ENCODE measurements at places on chromosomes 7 and 10.

DNA sequence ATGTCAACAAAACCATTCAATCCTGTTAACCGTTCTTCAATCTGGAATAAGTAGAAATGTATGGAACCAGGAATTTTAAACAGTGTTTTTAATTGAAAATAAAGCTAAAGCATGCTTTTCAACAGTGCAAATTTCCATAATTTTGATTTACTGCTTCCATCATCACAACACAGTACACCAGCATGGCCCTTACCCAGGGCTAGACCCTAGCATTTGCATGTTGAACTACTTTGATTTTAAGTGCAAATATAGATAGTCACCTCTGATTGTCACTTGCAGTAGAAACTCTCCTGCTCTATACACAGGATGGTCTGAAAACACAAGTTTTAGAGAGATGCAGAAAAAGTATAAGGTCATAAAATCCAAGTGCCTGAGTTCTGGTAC is 12.1 kb downstream of the SKIDA1 start:
- DNase-seq, result no peak

GRCh38 chr10:126459878-126460481 is 71.7 kb upstream of the ADAM12 start:
- DNase-seq, result no peak

DNA sequence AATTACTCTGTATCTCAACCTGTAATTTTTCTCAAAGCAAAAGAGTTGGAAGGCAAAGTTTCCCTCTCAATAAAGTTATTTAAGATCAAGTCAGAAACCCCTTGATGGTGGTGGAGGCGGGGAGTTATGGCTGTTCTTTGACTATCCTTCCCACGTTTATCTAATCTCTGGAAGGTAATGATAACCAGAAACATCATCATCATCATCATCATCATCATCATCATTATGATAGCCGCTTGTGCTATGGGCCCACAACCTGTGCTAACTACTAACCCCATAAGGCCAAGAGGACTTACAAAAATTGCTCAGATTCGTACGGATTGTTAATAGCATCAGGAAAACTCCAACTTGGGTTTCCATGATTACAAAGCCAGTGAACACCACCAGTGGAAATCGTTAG is 502.3 kb downstream of the SH2D4B start:
- DNase-seq, result no peak

DNA sequence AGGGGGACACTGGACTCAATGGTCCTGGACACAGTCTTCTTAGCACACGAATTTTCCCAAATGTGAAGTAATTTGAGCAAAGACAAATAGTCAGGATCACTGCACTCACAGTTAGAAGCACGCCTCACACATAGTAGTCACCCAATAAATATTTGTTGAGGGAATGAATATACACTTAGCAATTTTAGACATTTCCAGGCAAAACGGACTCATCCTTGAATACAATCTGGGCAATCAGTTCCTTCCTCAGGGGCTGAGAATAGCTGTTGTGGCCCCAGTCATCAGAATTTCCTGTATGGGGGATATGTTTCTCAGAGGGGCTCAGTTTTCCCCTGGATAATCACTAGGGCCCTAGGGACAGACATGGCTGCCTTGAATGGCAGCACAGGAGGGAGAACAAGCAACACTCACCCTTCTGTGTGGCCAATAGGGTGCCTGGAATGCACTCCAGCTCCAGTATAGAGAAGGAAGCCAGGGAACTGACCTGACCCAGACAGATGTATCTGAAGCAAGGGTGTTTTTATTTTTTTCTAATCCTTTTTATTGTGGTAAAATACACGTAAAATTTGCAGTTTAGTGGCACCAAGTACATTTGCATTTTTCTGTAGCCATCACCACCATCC is 282.7 kb upstream of the ZNF32 start:
- DNase-seq, result no peak

Data from cortex of kidney (tissue), 1 donor.